ENCODE measurements at places on chromosomes 13 and 19.

GRCh38 chr13:100983111-100983510 is 308.5 kb upstream of the TMTC4 start:
- DNase-seq, result no peak

DNA sequence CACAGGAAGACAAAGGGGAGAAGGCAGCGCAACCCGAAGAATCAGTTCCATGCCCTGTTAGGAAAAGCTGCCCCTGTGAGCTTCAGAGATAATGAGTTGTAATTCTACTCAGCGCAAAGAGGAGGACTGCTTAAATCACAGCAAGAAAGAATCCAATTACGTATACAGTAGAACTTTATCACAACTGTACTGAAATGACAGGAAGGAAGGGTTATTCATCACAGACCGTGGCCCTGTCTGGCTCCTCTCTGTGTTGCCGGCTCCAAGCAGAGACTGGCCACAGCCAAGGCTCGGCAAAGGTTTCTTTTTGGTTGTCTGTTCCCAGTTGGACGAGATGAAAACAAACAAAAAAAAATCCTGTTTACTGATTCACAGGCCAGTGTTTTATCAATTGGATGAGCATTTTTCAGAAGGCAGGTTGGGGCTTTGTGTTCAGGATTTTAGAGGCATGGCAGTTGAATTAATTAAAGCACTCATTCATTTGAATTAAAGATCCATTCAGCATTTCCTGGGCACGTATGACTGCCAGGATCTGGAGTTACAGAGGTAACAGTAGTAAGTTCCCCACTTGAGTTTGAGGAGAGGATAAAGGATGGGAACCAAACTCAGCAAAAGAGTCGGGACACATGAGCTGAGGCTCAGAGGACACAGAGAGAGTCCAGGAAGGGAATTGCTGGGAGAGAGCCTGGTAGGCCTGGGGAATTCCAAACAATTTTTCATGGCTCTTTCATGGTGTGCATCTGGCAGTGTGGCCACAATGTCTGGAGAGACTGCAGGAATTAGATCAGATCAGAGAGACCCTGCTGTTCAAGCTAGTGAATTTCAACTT is 341.0 kb downstream of the DNAJC15 start:
- no peak for DNase-seq

DNA sequence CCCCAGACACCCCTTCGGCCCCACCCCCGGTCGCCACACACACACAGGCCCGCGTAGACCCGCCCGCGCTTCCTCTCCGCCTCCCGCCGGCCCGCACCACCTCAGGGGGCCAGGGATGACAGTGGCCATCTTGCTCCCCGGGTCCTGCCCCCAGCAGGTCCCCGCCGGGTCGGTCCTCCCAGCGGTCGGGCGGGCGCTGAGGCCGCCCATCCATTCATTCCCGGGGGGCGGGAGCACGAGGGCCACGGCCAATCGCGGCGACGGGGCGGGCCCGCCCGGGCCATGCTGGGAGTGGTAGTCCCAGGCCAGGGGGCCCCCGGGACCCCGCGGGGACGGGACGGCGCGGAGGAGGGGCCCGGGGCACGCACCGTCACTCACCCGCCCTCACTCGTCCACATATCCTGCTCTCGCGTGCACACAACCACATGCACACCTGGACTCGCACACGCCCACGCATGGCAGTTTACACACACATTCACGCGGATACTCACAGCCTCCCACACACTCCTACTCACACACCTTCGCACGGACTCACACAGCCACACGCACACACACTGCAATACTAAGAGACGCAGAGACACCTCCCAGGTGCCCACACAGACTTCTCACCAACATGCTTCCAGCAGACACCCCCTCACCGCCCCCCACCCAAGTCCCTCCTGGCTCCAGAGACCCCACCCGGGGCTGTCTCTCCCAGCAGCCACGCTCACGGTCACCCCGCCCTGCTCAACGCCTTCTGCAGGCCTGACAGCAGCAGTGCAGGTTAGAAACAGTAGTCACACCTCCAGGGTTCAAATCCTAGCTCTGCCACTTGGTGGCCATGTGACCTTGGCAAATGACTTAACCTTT is at the start of gene DPF1:
DPF1 (minus strand) TSS at position 209 of the 849 bp plus-strand sequence; CDS start at position 129, 80 bp downstream.
- DNase-seq, result peak; percentile 27

DNA sequence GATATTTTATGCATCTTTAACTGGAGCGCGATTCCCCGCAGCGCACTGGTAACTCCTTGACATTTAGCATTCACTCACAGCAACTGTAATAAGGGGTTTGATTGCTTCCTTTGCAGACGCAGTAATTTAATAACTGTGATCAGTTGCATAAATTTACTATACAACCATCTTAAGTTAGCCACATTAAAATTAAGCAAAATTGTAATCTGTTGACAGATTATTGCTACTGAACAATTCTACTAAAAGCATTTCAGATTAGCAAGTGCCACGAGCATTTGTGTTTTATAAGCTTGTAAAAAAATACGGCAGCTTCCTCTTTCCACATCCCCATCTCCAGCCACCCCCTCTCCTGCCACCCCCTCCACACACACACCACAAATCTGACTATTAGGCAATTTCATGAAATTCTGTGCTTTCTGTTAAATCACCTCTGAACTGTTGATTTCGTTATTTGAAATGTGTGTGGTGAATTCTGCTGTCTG is 44.4 kb downstream of the TSHZ3 start:
- DNase-seq, result no peak

DNA sequence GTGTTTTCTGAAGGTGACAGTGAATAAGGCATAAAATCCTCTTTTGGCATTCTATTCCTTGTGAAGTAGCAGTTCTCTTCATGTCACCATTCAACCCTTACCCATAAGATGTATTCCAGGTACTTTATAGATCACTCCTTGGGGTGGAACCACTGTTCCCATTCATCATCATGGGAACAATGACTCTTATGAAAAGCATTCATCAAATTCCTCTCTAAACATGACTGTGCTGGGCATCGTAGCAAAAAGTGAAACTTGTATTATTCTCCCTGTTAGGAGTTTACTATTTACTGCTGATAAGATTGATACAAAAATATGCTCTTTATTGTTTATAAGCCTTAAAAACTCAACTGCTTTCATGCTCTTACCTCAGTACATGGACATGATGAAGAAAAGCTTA is 793.4 kb downstream of the LIG4 start:
- no peak for DNase-seq

DNA sequence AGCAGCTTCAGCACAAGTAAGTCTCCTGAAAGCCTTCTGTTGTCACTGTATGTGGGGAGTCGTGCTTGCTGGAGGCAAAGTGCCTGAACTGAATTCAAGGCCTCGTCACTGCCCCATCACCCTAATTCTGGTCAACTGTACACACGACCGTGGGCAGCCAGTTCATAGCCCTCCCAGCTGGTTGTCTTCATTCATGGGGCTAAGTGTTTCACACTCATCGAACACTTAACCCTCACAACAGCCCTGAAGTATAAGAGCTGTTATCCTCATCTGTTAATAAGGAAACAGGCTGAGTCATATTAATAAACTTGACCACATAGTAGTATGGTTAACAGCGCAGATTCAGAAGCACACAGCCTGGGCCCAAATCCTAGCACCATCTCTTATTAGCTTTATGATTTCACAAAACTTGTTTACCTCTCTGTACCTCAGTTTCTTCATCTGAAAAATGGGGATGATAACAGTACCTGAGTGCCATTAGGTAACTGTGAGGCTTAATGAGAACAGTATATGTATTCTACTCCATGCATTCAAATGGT is 66.7 kb downstream of the CDADC1 start:
- DNase-seq, result no peak

All from amygdala (tissue), 56 donors.